ENCODE measurements at places on chromosomes 1 and 21.

- DNase-seq = no peak
Measured at GRCh38 chr1:60277269-60277668, 203.7 kb upstream of the C1orf87 start.

GRCh38 chr1:11951901-11952300 is 17.4 kb downstream of the PLOD1 start:
- DNase-seq = no peak

GRCh38 chr1:33031506-33031905 is 5.2 kb downstream of the AK2 start:
- no peak for DNase-seq

DNA sequence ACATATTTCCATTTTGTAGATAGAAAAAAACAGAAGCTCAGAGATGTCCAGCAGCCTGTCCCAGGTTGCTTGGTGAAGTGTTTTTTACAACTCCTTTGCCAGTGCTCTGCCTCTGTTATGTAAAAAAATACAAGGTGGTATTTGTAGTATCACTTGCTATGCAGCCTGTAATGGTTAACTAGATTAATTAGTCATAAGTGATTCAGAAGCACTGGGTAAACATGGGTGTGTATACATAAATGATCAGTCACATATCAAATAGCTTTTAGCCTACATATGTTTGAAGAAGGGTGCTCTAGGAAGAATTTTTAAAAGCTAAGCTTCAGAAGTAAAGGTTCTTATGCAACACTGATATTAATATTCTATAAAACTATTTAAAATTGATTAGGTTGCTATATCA is 70.0 kb upstream of the MAGI3 start:
- no peak for DNase-seq

DNA sequence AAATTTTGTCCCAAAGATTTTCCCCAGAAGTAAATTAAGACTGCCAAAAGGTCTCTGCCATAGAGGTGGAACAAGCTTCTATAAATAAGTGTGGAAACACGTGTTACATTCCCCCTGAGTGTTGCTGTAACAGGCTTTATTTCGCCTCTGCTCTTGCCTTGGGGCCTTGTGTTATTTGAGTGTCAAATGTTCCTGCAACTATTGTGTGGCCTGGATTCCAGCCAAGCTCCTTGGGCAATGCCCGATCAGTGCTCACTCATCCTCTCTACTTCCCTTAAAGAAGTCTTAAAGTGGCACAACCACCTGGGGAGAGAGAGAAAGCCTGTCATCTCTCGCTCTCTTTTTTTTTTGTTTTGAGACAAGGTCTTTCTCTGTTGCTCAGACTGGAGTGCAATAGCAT is 156.7 kb downstream of the NR5A2 start:
- DNase-seq = no peak

DNA sequence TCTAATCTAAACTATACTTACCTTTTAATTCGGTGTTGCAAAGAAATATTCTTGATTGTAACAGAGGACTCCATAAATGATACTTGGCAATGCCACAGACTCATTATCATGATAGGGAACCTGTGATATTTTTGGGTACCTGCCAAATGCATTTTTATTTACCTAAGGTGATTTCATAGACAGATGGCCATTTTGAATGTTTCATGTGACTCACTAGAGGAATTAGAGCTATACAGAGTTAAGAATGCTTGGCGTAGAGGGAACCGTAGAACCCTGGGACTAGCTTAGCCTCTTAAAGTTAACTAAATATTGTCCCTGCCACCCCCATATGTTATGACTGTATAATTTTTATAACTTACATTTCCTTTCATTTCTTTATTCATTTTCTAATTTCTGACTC is 136.1 kb downstream of the DISP1 start:
- no peak for DNase-seq

DNA sequence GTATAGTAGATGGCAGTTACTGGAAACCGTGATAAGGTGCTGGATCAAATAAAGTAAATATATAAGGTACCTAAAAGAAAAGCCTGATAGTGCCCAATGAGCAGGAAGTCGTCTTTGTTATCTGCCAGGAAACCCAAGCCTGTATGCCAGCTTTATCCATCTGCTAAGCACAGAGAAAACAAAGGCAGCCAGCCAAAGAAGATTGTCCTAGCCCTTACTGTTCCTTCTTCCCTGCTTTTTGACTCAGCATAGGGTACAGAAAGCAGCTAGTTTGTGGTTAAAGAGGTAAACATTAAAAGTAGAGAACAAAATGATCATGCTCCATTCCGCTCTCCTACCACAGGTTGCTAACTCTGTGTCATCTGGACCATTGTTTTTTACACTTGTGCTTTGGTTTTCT is 10.1 kb downstream of the KRTAP22-2 start:
- DNase-seq = no peak

GRCh38 chr1:207071426-207071825 is 17.2 kb upstream of the C4BPB start:
- no peak for DNase-seq

GRCh38 chr1:228148196-228148861 is 1.4 kb upstream of the GJC2 start:
- DNase-seq = no peak

DNA sequence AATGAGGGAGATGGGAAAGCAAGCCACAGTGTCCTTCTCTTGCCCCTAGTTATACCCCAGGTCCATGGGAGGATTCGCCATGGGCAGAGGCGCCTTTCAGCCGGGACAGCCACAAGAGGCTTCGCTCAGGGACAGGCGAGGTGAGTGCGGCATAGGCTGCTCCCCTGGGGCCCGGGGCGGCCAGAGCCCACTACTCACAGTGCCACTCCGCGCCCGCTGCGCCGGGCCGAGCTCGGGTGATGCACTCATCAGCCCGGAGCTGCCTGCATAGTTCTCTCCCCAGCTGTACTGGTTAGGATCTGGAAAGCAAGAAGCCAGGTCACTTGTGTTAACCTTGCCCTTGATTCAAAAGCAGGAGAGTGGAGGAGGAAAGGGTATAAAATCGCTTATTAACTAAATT is 8.4 kb downstream of the PANK4 start:
- no peak for DNase-seq

- DNase-seq = no peak
Measured at GRCh38 chr1:77200806-77201205, 18.4 kb downstream of the PIGK start.

All from stimulated activated naive CD8-positive, alpha-beta T cell treated with anti-CD3 and anti-CD28 coated beads, Interleukin-15, amount 100 ng/mL, for 72 hours (primary cell).